Activated CD4-positive, CD25-positive, alpha-beta regulatory T cell treated with anti-CD3 and anti-CD28 coated beads, Interleukin-2, amount 50 U/mL, for 16 hours (primary cell): ENCODE measurements at places on chromosomes 16 and 17.

GRCh38 chr17:40532520-40533253 is 31.3 kb upstream of the TNS4 start:
- DNase-seq = no peak

DNA sequence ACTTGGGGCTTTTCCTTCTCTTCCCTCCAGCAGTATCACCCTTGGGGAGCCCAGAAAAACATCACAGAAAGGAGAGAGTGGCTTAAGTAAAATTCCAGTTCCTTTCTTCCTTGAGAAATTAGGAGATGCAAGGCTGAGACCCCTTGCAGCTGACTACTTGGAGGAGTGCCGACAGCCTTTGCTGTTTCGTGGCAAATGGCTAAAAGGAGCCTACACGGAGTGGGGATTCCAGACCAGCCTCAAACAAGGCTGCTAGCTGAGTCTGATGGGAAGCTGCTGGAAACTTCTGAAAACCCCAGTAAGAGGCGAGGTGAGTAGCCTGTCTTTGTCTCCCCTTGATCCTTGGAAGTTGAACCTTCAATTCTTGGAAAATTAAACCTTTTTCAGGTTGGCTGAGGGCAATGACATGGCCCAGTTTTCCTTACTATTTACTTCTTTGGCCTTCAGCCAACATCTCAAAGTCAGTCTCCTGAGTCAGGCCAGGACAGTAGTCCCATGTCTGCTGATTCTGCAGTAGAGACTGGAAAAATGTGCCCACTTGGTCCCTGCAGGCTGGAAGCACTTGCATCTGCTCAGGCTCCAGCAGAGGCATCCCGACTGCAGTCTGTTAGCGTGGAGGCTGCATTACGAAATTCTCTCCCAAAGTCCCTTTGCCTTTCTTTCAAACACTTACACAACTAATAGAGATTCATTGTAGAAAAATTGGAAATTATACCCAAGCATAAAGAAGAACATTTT is 23.4 kb downstream of the SMIM36 start:
- DNase-seq = no peak

DNA sequence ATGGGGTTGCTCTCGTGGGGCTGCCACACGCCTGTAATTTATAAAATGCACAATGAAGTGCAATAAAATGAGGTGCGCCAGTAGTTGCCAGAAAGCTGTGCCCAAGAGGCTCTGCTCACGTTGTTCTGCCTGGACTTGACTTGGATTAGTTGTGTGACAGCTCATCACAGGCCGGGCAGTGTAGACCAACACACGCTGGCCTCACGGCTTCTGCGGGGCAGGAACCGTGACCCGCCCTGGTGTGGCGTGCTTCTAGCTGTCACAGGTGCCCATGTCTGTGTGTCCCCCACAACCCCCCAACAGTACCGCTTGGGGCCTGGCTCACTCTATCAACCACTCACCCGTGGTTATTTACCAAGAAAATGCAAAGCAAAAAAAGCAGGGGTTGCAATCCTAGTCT is 112.2 kb upstream of the ZNF750 start:
- DNase-seq = no peak

DNA sequence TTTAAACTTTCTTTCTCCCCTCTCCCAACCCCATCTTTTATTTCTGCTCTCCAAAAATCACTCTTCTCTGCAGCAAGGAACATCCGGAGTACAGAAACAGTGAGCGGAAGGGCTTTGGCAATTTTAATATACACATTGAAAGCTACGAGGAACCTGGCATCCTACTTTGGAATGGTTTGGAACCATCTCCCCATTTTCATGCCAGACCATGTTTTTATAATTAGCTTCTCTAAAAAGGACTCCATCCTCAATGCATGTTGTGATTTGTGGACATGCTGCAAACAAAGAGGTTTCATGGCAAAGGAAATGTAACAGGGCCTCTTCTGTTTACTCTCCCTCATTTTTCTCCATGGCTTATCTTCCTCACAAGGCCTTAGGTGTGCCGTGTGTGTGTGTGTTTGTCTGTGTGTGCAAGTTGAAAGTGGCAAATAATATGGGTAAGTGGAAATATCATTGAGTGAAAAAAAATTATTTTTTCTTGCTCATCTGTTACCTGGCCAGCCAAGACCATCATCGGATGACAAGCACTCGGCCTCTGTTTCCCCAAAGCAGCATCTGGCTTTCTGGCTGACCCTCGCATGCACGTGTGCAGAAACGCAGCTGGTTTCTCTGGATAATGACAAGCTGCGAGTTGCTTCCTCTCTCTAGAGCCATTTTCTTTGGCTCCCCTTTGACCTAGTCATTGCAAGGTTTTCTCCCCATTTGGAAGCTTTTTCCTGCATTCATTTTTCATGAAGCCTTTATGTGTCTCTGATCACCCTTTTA is 585.0 kb downstream of the TMEM114 start:
- no peak for DNase-seq

GRCh38 chr17:32747856-32748255 is 129.1 kb downstream of the MYO1D start:
- no peak for DNase-seq

DNA sequence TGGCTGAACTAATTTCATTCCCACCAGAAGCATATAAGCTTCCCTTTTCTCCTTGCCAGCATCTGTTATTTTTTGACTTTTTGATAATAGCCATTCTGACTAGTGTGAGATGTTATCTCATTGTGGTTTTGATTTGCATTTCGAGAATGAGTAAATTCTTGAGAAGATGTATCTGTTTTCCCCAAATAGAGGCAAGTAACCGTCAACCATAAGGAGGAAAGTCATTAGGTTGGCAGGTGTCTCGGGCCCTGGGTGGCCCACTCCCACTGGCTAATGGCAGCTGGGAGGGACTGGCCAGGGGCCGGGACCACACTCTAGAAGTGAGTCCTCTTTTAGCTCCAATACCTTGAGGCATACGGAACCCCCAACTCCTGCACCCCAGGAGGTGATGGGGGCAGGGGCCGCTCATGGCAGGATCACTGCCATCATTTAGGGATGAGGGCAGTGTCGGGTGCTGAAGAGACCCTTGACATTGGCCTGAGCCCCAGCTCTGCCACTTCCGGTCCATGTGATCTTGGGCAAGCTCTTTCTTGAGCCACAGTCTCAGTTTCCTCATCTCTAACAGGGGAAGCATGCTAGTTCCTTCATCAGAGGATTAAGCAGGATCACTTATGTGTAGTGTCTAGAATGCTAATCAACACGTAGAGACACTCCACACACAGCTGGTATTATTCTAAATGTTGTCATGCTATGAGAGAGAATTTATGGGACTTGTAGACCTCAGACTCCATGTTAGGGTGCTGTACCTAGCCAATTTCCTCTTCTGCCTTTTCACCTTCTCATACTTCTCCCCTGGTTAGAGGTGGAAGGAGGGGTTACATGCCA is 44.3 kb downstream of the RGS9 start:
- DNase-seq = no peak

- DNase-seq = peak; percentile 10
These were observed 16.3 kb downstream of the ERAL1 start for GRCh38 chr17:28871056-28871579.

DNA sequence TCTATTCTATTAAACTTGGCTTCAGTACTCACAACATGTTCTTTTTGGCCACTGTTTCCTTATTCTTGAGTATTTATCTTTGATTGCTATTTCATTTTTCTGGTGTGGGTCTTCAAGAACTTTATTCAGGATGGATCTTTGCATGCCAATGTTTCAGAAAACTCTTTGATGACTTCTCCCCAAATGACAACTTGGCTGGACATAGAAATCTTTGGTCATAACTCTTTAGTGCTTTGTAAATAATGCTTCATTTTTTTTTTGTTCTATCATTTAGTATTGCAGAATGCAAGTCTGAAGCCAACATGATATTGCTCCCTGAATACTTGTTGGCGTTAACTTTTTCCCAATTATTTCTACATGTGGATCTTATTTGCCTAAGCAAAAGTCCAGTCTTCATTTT is 103.6 kb upstream of the HS3ST2 start:
- no peak for DNase-seq

GRCh38 chr16:61887903-61888302 is 148.3 kb downstream of the CDH8 start:
- DNase-seq = no peak

- DNase-seq = no peak
These were observed 295.4 kb upstream of the AXIN2 start for GRCh38 chr17:65856865-65857264.
